PC-3 (cell line): ENCODE measurements at places on chromosomes 2 and 18.

DNA sequence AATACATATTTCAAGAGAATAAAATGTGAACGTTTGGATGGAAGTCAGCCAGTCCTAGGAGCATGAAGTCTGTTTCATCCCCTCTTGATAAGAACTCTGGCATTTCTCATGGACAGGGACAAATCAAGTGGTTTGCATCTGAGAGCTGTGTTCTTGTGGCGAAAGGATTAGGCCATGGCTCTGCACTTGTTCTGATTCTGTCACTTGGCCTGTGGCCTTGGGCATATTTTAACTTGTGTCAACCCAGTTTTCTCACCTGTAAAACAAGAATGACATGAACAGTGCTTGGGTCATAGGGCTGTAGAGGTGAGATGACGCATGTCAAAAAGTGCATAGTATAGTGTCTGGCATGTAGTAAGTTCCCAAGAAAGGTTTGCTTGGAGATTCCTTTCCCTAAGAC, 125.8 kb downstream of the MGAT5 start:
- no peaks in the 10 kb centered on the region for H3K36me3 ChIP-seq
- H3K27me3 ChIP-seq = no peaks in the 10 kb centered on the region
- no peak overlapping the region for H3K27ac ChIP-seq
- H3K4me1 ChIP-seq = no peaks in the 10 kb centered on the region
- DNase-seq = no peak
- H3K4me3 ChIP-seq = no peak overlapping the region

GRCh38 chr2:223897669-223898330, 47.3 kb downstream of the WDFY1 start:
- no peak for DNase-seq
- no peak overlapping the region for H3K4me3 ChIP-seq
- peaks cover 25% of the 10 kb centered on the region for H3K36me3 ChIP-seq

- H3K27ac ChIP-seq = no peak overlapping the region
- DNase-seq = no peak
- no peaks in the 10 kb centered on the region; the same call in 1 of the 2 replicates for H3K4me1 ChIP-seq
- no peaks in the 10 kb centered on the region for H3K36me3 ChIP-seq
Observed at GRCh38 chr18:56479841-56480240, 158.6 kb downstream of the TXNL1 start.

DNA sequence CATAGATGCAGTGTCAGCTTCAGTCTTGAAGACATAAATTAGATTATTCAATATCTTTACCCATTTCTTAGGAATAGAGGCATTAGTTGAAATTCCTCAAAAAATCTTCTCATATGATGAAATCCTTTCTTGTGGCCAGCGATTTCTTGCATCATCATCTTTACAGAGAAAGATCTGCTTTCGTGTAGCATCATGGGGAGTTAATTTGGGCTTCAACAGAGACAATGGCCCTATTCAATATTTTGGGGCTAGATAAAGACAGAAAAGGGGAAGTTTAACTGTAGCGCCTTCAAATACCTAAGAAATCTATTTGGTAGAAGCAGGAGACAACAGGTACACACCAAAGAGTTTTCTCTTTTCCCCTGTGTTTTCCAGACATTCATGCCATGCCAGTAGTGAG, 73.8 kb downstream of the TGFA start:
- peaks cover 24% of the 10 kb centered on the region for H3K4me1 ChIP-seq
- H3K27ac ChIP-seq = no peak overlapping the region
- no peak for DNase-seq
- no peaks in the 10 kb centered on the region for H3K27me3 ChIP-seq
- no peak overlapping the region for H3K4me3 ChIP-seq

GRCh38 chr2:6417050-6417449, 448.7 kb downstream of the CMPK2 start:
- no peak for DNase-seq
- no peaks in the 10 kb centered on the region for H3K27me3 ChIP-seq
- H3K4me1 ChIP-seq = no peaks in the 10 kb centered on the region

- peaks cover 58% of the 10 kb centered on the region for H3K36me3 ChIP-seq
- DNase-seq = peak; percentile 9
- H3K27ac ChIP-seq = no peak overlapping the region
- H3K4me3 ChIP-seq = no peak overlapping the region
Observed at GRCh38 chr2:73952499-73953446, 26.1 kb downstream of the DGUOK start.

- H3K27me3 ChIP-seq = no peaks in the 10 kb centered on the region
- H3K4me1 ChIP-seq = peaks cover 25% of the 10 kb centered on the region
- DNase-seq = peak; percentile 53
- H3K36me3 ChIP-seq = no peaks in the 10 kb centered on the region
- no peak overlapping the region for H3K4me3 ChIP-seq
- no peak overlapping the region for H3K27ac ChIP-seq
Observed at GRCh38 chr2:57890464-57890863, 156.1 kb upstream of the VRK2 start.

GRCh38 chr2:27074738-27075565, 3.5 kb upstream of the EMILIN1 start:
- no peak for DNase-seq
- H3K36me3 ChIP-seq = no peaks in the 10 kb centered on the region
- H3K4me1 ChIP-seq = peaks cover 12% of the 10 kb centered on the region
- no peak overlapping the region for H3K4me3 ChIP-seq

DNA sequence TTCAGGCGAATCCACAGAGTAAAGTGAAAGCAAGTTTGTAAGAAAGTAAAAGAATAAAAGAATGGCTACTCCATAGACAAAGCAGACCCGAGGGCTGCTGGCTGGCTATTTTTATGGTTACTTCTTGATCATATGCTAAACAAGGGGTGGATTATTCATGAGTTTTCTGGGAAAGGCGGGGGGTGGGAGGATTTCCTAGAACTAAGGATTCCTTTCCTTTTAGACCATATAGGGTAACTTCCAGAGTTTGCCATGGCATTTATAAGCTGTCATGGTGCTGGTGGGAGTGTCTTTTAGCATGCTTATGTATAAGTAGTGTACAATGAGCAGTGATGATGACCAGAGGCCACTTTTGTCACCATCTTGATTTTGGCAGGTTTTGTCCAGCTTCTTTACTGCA, 59.8 kb downstream of the SLC4A3 start:
- peak overlapping the region; percentile 98 for H3K27ac ChIP-seq
- peaks cover 62% of the 10 kb centered on the region for H3K4me1 ChIP-seq
- H3K27me3 ChIP-seq = no peaks in the 10 kb centered on the region
- H3K4me3 ChIP-seq = no peak overlapping the region

DNA sequence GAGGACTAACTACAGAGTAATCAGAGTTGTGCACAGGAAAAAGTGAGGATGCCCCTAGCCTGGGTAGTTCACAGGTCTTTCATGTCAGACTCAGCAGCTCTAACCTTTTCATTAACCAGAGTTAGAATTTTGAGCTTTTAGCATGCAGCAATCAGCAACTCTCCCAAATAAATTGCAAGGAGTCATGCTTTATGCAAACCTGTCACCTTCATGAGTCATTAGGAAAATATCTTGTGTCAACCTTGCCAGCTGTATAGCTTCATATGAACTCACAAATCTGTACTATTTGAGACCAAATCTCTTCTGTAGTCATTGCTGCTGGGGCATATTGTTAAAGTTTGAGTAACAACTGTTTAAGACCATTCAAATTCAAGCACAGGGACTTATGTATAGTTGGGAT, 382.3 kb upstream of the NT5C1B start:
- H3K36me3 ChIP-seq = no peaks in the 10 kb centered on the region
- peak overlapping the region; percentile 85 for H3K27ac ChIP-seq
- H3K27me3 ChIP-seq = no peaks in the 10 kb centered on the region

DNA sequence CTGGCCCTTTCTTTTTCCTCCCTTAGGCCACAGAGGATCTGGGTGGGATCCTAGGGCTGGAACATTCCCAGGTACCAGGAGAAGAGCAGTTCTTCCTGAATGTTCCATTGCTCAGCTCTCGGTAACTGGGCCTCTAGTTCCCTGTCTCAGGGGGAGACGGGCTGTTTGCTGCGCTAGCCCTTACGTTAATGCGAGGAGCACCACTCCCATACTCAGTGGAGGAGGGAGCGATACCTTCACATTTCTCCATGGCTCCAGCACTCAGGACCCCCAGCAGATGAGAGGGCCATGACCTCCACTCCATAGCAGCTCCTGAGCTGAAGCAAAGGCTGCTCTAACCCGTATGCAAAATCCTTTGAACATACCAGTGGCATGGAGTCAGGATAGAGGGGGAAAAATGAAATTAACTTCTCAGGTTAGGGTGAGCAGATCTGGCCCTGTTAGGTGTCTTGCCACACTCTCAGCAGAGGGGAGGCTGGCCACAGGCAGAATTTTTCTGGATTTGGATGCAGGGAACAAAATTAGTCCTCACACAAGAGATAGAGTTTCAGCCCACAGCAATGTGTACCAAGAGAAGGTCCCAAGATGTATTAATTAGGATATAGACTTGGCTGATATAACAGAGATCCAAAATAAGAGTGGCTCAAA, 206.7 kb downstream of the ZFP36L2 start:
- H3K36me3 ChIP-seq = no peaks in the 10 kb centered on the region
- no peak overlapping the region for H3K4me3 ChIP-seq
- H3K27me3 ChIP-seq = no peaks in the 10 kb centered on the region
- no peak for DNase-seq
- no peaks in the 10 kb centered on the region for H3K4me1 ChIP-seq
- H3K27ac ChIP-seq = no peak overlapping the region

- no peaks in the 10 kb centered on the region for H3K4me1 ChIP-seq
- H3K4me3 ChIP-seq = no peak overlapping the region
- peaks cover 9% of the 10 kb centered on the region; the same call in 1 of the 2 replicates for H3K27me3 ChIP-seq
- H3K36me3 ChIP-seq = no peaks in the 10 kb centered on the region
- DNase-seq = no peak
Observed at GRCh38 chr2:197939787-197940186, 135.4 kb downstream of the PLCL1 start.

- no peak for DNase-seq
- no peaks in the 10 kb centered on the region for H3K27me3 ChIP-seq
- no peak overlapping the region for H3K27ac ChIP-seq
- H3K4me3 ChIP-seq = no peak overlapping the region
- H3K4me1 ChIP-seq = peaks cover 9% of the 10 kb centered on the region
Observed at GRCh38 chr2:46978723-46979122, 63.1 kb upstream of the MCFD2 start.

- no peaks in the 10 kb centered on the region for H3K27me3 ChIP-seq
- no peak for DNase-seq
- no peak overlapping the region for H3K27ac ChIP-seq
- H3K4me3 ChIP-seq = no peak overlapping the region
Observed at GRCh38 chr2:39497082-39497801, 60.2 kb upstream of the MAP4K3 start.

- H3K4me1 ChIP-seq = peaks cover 26% of the 10 kb centered on the region
- DNase-seq = peak; percentile 76
- H3K27me3 ChIP-seq = no peaks in the 10 kb centered on the region
- H3K27ac ChIP-seq = peak overlapping the region; percentile 60
Observed at GRCh38 chr2:9273486-9274130, 67.0 kb downstream of the ASAP2 start.

DNA sequence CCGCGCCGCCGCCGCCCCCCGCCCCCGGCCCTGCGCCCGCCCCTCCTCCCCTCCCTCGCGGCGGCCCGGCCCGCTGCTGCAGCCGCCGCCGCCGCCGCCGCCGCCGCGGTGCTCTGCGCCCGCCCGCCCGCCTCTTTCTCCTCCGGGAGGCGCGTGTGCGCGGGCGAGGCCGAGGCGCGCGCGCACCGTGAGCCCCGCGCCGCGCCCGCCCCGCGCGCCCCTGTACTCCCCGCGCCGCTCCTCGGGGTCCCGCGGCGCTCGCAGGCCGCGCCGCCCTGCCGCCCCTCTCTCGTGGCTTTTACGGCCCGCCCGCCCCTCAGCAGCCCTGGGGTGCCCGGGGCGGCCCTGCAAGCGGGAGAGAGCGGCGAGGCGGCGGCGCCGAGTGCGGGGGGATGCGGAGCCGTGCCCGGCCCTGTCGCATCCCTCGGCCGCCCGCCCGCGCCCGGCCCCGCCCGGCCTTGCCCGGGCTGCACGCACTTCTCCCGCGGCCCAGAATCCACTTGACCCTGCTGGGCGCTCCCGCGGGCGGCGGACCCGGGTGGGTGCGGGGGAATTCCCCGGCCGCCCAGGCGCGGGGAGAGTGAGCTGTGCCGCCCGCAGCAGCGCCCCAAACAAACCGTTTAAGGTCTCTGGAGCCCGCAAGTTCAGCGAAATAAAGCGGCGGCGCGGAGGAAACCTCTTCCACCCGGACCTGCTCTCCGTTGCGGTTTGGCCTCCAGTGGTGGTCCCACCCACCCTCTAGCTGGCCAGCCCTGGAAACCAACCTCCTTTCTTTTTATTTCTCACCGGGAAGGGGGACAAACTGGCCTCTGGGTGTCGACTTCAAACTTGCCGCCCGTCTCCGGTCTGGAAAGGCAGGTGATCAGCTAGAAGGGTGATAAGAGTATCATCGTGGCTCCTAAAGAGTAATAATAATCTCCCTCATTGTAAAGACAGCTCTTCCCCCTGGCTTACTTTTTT, 37.4 kb downstream of the AFF3 start:
- H3K4me1 ChIP-seq = no peaks in the 10 kb centered on the region
- DNase-seq = no peak
- H3K4me3 ChIP-seq = peak overlapping the region; percentile 62
- no peak overlapping the region for H3K27ac ChIP-seq
- peaks cover 43% of the 10 kb centered on the region for H3K27me3 ChIP-seq

GRCh38 chr2:238247841-238248453, 8.1 kb upstream of the HES6 start:
- H3K27ac ChIP-seq = no peak overlapping the region
- no peak overlapping the region for H3K4me3 ChIP-seq
- no peak for DNase-seq
- H3K27me3 ChIP-seq = no peaks in the 10 kb centered on the region

GRCh38 chr2:213042262-213042661, 109.2 kb downstream of the IKZF2 start:
- H3K27ac ChIP-seq = no peak overlapping the region
- no peaks in the 10 kb centered on the region; the same call in 1 of the 2 replicates for H3K4me1 ChIP-seq
- DNase-seq = no peak
- H3K27me3 ChIP-seq = no peaks in the 10 kb centered on the region

DNA sequence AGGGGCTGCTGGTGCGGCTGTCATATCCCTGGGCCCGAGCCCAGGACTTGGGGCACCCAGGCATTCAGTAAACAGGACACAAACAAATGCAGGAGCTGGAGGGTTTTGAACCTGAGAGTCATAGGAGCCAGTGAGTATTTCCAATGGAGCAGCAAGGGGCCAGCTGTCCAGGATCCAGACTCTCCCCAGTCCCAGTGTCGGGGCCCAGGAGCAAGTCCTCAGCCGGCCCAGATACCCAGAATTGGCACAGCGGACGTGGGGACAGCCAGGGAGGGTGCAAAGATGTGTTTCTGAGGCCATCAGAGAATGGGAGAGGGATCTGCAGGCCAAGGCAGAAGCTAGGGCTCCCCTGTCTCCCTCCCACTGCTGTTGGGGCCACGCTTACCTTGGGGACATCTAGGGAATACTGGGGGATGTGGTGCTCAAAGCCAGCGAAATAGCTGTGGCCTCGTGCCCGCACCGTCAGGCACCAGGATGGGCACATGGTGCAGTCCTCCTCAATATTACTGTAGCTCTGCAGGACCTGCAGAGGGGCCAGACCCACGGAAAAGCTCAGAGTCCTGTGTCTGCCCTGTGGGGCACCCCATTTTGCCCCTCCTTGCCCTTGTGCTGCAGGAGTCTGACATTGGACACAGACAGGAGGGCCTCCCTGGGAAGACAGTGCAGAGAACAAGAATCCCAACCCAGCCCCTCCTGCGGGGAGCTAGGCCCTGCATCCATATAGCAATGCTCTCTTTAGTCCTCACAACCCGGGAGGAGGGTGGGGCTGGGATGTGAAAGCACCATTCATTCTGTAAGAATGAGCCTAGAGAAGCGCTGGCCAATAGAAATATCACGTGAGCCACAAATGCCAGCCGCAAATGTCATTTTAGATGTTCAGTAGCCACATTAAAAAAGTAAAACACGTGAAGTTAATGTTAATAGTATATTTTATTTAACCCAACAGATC, 15.4 kb downstream of the CFAP65 start:
- H3K27me3 ChIP-seq = no peaks in the 10 kb centered on the region
- no peaks in the 10 kb centered on the region for H3K4me1 ChIP-seq
- no peak overlapping the region for H3K27ac ChIP-seq
- H3K36me3 ChIP-seq = no peaks in the 10 kb centered on the region
- H3K4me3 ChIP-seq = no peak overlapping the region
